Renal cortical epithelial cell (primary cell): ENCODE measurements at places on chromosomes 5 and 9. TPM values are rescaled to one million over a fixed set of nuclear protein-coding genes. Genes with fewer than 3 reads are reported as not detected.

GABRB2 gene
- not detected in 2 replicates for total RNA-seq

- DNase-seq: no peak
These were observed 371.3 kb downstream of the ACTL7B start for GRCh38 chr9:108484468-108484867.

GRCh38 chr9:29393064-29393463, 1819.8 kb upstream of the C9orf72 start:
- no peak for DNase-seq

DNA sequence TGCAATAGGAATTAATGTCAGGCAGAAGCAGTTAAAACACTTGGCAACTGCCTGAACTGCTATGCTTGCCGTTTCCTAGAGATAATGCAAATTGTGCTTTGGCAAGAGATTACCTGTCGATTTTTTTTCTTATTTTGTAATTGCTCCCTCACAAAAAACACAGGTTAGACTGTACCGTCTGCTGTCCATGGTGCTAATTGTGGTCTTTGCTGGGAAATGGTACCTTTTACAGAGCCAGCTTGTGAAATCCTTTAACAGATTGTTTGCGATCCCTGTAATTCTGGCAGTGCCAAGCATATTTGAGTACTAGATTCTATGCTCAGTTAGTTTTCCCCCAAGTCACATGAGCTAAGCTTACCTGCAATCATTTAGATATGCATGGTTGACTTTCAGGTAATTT, 2125.8 kb upstream of the WWC1 start:
- no peak for DNase-seq

DNA sequence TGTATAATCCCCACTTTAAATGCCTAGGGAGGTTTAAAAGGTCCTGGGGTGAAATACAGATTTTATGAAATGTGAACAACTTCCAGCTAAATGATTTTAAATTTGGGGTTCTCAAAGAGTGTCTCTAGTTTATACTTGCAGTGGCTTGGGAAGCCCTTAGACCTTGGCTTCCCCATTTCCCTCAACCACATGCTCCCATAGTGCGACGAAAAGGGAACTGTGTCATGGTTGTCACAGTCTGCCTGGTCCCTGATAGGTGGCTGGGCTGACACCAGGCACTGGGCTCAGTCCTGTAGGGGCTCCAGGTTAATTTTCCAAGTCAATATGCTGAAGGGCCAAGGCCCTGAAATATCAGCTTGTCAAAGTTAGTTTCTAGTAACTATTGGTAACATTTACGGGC, 10.4 kb upstream of the CXCL14 start:
- DNase-seq: no peak

ZCCHC9 gene
- 26.0 and 32.1 TPM in 2 replicates for total RNA-seq

CDC20B gene
- 0.52 TPM in 1 of 2 replicates, not detected in the other for total RNA-seq
